ENCODE measurements at places on chromosomes 11 and 22. TPM values are rescaled to one million over a fixed set of nuclear protein-coding genes. Genes with fewer than 3 reads are reported as not detected.

Gene TSKU
- 14.1 TPM for total RNA-seq

Gene PGGHG
- 14.0 TPM for total RNA-seq

Gene LMO2
- total RNA-seq: 0.14 TPM

Gene SOX6
- 1.00 TPM for total RNA-seq

Data from smooth muscle cell of bladder (primary cell).